H1 (cell line): ENCODE measurements at places on chromosomes 2 and 18.

DNA sequence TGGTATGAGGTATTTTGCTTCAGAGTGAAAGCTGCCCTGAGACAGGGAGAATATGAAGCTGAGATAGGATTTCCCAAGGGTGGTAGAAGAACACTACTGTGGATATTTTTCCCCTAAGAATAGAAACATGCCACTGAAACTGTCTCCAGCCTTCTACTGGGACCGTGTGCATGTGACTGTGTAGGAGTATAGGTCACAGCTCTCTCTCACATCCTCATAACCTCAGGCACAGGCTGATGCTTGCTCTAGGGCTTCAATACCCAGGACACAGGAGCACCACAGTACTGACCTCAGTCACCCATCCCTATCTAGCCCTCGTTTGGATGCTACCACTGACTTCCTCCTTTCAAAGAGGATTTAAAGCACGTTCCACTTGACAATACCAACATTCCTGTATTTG is 67.2 kb downstream of the REV1 start:
- no peak for DNase-seq

DNA sequence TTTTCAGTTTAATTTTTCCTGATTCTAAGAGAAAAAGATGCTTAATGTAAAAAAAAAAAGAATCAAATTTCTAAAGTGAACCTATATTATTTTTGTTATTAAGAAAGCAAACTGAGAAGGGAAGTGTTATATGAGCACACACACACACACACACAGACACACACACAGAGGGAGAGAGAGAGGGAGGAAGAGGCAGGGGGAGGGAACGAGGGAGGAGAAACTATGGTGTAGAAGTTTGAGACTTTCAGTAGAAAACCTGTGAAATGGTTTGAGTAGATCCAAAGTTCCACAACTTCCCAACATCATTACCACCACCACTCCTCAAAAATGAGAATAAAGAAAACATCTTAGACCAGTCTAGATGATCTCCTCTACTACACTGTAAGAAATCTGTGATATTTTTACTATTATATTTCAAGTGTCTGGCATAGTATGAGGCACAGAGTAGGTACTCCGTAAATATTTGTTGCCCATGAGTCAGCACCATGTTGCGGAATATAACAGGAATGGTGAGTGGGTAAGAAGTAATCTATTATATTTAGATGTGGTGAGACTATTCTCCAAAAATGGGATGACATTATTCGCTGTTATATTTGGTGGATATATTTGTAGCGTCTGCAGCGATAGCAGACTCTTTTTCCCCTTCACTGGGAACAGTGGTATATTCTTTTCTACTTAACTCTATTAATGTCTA is 149.4 kb upstream of the DNMT3A start:
- DNase-seq: no peak

- DNase-seq: no peak
These were observed 23.7 kb downstream of the LBH start for GRCh38 chr2:30255026-30255425.

- DNase-seq: no peak
These were observed 79.6 kb upstream of the DNMT3A start for GRCh38 chr2:25421289-25421688.

GRCh38 chr2:46383784-46384456 is 86.7 kb downstream of the EPAS1 start:
- DNase-seq: no peak

DNA sequence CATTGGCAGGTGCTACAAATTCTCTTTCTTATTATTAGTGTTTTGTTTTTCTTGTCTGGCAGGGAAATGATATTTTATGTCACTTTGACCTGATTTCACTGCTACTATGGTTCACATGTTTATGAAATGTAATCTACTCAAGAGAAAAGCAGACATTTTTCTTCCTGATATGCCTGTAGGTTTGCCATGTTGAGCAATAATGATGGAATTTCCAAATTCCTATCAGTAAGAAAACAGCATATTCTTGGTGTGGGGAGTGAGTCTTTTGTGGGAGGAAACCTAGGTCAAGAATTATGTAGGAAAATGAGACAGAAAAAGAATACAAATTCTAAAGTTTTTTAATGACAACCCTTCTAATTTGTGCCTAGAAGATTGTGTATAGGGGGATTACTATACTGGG is 356.4 kb downstream of the SLC4A3 start:
- no peak for DNase-seq

DNA sequence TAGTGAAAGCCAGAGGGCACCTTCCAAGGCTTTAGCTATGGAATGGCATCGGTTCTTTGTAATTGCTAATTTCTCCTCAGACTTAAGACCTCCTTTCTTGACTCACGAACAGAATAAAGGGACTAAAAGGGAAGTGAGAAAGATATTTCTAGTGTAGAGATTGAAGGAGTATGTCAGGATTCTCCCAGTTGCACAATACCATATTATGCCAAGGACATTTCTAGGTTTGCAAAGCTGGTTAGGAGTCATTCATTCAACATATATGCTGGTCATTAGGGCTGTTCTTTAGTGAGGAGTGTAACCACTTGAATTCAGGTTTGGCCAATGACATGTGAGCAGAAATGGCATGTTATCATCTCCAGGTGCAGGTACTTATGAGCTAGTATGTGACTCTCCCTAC is 7.4 kb downstream of the REEP1 start:
- DNase-seq: no peak

DNA sequence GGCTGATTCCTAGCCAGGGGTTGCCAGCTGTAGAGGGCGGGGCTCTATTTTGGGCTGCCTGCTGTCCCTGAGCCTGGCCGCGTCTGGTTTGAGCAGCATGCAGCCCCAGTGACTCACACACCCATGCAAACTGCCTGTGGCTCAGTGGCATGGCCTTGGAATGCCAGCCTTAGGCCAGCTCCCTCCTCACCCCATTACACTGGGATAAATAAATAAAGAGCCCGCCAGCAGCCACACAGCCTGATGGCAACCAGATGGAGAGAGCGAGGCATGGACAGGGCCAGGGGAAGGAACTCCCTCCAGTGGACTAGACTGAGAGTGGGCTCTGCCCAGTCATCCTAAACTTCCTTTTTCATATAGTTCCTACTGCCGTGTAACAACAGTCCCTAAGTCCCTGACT is 18.3 kb downstream of the NHEJ1 start:
- DNase-seq: no peak

GRCh38 chr2:234823196-234823876 is 128.5 kb upstream of the SH3BP4 start:
- DNase-seq: no peak

DNA sequence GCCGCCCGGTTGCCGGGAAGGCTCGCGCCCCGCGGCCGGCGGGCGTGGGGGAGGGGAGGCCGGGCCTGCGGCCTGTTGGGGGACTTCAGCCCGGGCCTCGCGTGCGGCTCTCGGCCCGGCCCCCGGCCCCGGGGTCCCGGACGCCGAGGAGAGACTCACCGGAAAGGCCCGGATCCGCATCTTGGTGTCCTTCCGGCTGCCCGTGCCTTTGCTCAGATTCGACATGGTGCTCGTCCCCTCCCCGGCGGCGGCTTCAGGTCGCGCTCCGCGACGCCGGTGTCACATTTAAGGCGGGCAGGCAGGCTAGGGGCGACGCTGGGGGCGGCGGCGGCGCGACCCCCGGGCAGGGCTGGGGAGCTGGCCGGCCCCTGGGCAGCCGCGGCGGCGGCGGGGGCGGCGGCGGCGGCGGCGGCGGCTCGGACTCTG is 365 bp downstream of the CUL3 start:
- DNase-seq: no peak

- DNase-seq: no peak
These were observed 37.1 kb downstream of the ANO7 start for GRCh38 chr2:241225545-241225944.

- DNase-seq: peak; percentile 75
These were observed 44.0 kb downstream of the PDCL3 start for GRCh38 chr2:100606726-100607343.

DNA sequence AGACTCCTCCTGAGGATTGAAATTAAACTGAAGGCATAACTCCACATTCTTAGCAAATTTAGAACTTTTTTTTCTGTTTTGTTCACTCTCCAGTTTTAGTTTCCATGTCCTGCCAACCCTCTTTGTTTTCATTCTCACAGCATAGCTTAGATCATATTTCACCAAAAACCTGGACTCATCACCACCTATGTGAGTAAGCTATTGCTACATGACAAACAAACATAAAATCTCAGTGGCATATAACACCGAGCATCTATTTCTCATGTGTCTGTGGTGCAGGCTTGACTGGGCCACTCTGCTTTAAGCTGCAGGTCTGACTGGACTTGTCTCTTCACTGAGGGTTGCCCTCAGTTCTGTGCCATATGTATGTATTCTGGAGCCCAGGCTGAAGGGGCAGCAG is 385.2 kb downstream of the ARHGAP15 start:
- DNase-seq: no peak

GRCh38 chr2:191222507-191222906 is 22.7 kb upstream of the MYO1B start:
- DNase-seq: no peak

DNA sequence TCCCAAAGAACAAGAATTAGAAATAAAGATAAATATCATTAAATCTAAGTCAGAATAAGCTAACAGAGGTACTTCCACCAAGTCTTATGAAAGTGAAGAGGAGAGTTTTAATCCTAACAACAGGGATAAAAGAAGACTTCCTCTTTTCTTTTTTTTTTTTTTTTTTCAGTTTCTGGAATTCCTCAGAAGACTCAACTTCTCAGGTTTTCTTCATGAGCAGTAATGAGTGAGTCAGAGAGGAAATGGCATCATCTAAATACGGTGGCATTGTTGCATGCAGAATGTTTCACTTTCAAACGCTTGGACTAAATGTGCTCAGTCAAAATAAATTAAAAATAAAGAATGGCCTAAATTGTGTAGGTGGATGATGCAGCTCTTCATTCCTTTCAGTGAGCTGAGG is 45.6 kb upstream of the ARHGAP15 start:
- no peak for DNase-seq

DNA sequence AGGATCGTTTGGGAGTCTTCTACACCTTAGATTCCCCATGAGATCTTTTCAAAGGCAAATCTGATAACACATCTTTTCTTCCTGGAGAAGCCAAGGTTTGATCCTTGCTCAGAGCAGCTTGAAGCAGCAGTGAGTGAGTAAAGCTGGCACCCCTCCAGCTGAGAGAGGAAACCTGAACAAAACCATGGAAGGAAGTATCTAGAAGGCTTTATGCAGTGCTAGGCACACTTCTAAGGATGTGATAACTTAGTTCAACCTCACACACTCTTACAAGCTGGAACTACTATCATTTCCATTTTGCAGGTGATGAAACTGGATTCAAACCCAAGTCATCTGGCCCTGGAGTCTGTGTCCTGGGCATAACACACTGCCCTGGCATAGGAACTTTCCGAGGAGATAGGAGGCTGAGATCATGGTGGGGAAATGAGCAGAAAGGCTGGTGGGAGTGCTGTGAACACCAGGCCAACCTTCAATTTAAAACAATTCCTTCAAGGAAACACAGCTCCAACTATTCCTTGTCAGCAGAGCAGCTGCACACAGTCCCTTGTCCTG is 71.2 kb downstream of the CTAGE1 start:
- no peak for DNase-seq

DNA sequence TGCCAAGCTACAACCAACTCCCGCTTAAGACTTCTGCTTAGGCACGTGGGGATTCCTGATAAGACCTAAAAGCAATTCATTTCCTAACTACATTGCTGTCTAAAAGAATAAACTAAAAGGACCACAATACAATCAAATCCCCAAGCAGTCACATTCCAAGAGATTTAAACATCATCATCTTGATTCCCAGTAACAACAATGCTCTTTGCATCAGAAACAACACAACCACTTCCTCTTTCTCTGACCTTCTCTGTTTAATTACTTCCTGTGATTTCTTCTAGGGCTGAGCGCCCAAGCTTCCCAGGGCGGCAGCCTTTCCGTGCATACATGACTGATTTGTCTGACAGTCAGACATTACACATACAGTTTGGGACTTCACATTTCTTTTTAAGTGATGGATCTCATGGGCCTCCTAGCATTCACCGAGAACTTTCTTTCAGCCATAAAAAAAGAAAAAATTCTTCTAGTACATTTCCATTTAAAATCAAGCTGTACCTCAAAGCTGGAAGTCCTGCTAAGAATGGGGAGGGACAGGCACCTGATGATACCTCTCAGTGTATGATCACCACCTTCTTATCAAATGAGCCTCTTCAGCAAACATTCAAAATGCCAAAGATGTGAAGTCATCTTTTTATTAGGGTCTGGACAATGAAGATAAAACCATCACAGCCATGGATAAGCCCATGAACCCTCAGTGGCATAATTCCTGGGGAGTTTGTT is 11.5 kb downstream of the SPRED2 start:
- no peak for DNase-seq

DNA sequence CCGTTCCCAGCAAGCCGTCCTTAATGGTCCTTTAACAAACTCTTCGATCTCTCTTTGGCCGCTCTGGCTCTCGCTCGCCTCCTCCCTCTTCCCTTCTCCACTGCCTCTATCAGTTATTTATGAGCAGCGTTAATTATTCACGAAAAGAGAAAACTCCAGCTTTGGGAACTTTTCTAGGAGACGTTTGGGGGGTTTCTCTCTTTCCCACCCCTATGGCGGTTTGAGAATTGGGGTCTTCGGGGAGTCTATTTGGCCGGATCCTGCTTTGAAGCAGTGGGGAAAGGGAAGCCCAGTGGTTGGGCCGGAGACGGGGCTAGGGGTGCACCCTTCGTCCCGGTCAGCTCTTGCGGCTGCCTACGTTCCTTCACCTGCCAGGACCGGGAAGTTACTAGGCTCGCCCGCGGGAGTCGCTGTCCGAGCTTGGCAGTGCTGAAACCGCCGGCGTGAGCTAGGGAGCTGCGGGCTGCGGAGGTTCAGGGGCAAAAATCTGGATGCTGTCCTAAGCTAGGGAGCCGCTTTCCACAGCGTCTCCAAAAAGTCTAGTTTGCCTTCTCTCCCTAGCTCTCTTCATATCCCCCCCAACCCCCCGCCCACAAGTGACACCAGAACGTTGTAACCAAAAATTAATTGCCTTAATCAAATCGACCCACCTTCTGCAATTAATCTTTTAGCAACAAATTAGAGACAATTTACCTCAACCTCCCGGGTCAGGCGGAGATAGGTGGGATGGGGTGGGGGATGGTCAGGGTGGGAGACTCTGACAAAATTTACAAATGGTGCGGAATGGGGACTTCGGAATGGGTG is 8.9 kb upstream of the SKOR2 start:
- no peak for DNase-seq

- no peak for DNase-seq
These were observed 31.1 kb upstream of the EPG5 start for GRCh38 chr18:45998244-45998643.

DNA sequence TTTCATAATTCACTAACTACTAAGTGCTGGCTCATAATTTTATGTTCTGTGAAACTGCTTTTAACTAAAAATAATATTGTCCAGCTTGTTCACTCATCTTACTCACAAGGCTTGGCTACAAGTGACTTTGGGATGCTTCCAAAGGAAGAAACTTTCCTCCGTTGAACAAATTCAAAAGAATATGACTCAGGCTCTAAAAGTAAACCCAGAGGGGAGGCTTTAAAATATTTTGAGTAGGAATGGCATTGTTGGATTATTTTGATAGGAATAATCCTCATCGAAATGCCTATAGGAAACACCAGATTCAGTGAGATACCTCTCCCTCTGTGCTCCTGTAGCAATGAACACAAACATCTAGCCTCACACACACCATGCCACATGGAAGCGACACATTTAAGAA is 25.2 kb upstream of the TLK1 start:
- DNase-seq: no peak
